Stimulated activated CD4-positive, alpha-beta T cell treated with anti-CD3 and anti-CD28 coated beads, Interleukin-12 subunit alpha, Interleukin-12 subunit beta, amount 100 ng/mL, for 24 hours (primary cell): ENCODE measurements at places on chromosomes 13 and 19.

GRCh38 chr19:3855320-3855719, 13.5 kb downstream of the ZFR2 start:
- no peak for DNase-seq

- no peak for DNase-seq
Observed at GRCh38 chr13:53285896-53286430, 257.4 kb downstream of the OLFM4 start.

- no peak for DNase-seq
Observed at GRCh38 chr19:55377356-55378131, 918 bp downstream of the TMEM190 start.

GRCh38 chr13:52862358-52863206, 14.1 kb upstream of the PCDH8 start:
- no peak for DNase-seq

DNA sequence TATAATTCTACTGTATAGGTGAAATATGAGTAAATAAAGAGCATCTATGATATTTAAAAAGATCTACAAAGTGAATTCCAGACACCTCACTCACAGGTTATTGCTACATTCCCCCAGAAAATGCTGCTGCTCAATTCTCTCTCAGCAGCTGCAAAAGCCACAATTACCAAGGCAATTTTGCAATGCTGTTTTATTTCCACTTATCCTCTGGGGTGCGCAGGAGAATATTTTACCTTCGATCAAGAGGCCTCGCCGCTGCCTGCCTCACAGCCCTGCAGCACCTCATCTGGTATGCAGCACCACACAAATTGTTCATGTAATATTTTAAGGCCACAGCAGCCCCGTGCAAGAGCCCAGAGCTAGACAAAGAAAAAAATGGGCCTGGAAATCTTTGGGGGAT, 333.2 kb downstream of the DNAJC15 start:
- no peak for DNase-seq

DNA sequence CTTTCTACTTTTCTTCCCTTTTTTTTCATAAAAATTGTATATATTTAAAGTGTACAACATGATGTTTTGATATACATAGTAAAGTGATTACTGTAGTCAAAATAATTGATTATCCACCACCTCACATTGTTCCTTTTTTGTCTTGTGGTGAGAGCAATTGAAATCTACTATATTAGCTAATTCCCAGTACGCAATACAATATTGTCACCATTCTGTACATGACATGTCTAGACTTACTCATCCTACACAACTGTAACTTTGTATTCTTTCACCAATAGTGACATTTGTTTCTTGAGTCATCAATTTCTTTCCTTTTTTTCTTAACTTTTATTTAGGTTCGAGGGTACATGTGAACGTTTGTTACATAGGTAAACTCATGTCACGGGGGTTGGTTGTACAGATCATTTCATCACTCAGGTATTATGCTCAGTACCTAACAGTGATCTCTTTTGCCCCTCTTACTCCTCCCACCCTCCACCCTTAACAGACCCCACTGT, 265.2 kb downstream of the KCNRG start:
- DNase-seq: no peak

- DNase-seq: no peak
Observed at GRCh38 chr13:50584856-50585580, 258.5 kb downstream of the DLEU7 start.

DNA sequence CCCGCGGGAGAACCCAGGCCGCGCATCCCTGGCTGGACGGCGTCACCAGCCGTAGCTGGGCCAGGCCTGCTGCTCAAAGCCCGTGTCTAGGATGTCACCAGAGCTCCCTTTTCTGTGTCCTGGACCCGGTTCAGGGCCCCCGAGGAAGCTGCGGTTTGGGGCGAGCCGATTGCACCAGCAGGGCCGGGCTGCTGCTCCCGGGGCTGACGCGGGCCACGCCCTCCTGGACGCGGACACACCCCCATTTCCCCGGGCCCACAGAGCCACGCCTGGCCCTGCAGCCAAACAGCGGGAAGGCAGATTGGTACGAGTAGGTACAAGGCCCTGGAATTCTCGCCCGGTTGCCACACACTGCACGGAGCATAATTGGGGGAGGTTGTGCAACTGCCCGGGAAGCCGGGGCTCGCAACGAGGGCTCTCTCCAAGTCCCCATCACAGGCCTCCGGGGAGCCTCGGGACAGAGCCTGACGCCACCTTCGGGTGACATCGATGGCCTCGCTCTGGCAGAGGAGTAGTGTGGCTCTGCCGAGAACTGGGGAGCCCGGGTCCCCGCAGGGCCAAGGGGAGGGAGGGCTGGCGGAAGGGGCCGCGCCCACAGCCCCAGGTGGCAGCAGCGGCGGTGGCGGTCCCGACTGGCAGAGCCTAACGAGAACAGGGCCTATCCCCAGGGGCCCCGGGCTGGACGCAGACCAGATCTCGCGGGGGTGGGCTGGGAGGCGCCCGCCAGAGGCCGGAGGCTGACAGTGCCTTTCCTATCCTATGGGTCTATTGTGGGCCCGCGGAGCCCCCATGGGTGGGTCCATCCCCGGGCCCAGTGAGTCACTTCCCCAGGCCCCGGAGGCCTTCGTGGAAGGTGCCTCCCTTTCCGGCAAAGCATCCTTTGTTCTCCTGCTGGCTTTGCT, 23.5 kb downstream of the KCTD15 start:
- no peak for DNase-seq

DNA sequence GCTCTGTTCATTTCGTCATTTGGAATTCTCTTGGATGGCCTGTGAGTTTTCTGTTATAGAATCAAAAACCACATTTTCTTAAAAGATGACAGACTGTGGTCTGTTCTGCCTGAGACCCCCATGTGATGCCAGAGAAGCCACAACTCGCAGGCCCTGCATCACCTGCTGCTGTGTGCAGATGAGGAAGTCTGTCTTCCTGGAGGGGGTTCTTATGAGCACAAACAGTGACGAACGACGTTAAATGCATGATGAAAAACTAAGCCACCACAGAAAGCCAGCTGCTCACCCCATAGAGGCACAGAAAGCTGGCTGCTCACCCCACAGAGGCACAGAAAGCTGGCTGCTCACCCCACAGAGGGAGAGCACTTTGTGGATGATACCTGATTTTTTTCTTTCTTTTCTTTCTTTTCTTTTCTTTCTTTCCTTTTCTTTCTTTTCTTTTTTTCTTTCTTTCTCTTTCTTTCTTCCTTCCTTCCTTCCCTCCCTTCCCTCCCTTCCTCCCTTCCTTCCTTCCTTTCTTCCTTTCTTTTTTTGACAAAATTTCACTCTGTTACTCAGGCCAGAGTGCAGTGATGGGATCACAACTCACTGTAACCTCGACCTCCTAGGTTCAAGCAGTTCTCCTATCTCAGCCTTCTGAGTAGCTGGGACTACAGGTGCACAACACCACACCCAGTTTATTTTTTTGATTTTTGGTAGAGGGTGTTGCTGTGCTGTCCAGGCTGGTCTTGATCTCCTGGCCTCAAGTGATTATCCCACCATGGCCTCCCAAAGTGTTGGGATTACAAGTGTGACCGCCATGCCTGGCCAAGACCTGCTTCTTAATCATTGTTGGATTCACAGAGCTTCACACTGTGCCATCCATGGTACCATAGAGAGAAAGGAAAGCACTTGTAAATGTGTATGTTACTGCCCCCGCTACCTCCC, 1191.4 kb downstream of the UQCRFS1 start:
- DNase-seq: no peak

DNA sequence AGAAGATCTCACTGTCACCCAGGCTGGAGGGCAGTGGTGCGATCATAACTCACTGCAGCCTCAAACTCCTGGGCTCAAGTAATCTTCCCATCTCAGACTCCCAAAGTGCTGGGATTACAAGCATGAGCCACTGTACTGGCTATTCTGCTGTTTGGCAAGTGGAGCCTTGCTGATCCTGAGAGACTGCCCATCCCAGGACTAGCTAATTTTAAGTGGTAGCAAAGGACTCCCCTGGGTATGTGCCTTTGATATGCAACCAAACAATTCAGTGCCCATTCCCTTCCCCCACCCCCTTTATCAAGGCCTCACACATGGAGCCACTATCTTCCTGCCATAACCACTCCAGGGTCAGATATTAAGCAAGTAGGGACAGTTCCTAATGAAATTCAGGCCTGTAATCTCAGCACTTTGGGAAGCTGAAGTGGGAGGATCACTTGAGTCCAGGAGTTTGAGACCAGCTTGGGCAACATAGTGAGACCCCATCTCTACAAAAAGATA, 17.0 kb upstream of the ZNF460 start:
- no peak for DNase-seq

GRCh38 chr13:111216166-111216960, 101.3 kb downstream of the ARHGEF7 start:
- no peak for DNase-seq

- DNase-seq: no peak
Observed at GRCh38 chr13:72383646-72384045, 343.8 kb downstream of the MZT1 start.

DNA sequence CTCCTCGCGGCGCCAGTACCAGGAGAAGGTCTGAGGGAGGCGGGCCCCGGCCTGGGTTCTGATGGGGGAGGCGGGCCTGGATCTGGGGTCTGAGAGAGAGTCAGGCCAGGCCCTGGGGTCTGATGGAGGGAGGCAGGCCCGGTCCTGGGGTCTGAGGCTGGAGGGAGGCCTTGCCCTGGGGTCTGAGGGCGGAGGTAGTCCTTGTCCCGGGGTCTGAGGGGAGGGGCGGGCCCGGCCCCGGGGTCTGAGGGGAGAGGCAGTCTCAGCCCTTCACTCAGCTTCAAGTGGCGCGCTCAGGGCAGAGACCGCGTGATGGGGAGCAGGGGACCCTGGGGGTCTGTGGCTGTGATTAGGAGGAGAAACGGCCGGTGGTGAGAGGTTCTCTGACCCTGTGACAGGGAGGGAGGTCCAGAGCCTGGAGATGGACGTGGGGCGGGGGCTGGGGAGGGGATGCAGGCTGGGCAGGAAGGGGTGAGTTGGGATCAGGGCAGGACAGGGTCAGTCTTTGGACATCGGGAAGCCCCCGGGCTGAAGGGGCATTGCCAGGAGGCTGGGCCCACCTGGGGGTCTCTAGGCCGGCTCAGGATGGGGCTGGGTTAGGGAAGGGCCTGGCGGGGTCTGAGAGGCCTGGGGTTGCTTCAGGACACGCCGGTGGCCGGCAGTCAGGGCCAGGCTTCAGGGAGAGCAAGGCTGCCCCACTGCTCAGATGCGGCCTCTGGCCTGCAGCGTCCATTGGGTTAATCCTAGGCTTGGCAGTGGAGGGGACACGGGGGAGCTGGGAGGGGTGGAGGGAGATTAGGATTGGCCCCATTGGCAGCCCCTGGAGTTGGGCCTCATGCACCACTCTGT, 18.7 kb downstream of the HCN2 start:
- no peak for DNase-seq

DNA sequence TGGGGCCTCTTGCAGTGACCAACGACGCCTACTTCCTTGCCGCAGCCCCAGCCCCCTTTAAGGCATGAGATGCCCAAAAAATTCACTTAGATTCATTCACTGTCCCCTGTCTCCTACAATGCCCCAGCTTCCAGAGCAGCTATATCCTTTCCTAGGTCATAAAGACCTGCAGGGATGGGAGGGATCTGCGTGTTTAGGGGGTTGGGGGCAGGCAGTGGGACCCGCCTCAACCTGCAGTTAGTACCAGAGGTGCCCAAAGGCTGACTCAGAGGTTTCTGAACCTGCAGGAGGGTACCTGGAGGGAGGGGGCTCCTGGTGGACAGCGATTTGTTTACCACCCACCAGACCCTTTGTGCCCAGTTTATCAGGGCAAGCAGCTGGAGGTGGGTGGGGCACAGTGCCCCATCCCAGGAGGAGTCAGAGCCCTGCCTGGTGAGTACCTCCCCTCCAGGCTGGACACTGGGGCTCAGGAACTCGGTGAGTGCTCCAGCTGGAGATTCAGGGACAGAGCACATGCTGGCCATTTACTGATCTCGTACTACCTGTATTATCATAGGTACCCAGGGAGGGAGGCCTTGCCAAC, 10.1 kb downstream of the RPS28 start:
- DNase-seq: no peak

GRCh38 chr13:102392481-102393209, 9.2 kb downstream of the FGF14 start:
- no peak for DNase-seq

DNA sequence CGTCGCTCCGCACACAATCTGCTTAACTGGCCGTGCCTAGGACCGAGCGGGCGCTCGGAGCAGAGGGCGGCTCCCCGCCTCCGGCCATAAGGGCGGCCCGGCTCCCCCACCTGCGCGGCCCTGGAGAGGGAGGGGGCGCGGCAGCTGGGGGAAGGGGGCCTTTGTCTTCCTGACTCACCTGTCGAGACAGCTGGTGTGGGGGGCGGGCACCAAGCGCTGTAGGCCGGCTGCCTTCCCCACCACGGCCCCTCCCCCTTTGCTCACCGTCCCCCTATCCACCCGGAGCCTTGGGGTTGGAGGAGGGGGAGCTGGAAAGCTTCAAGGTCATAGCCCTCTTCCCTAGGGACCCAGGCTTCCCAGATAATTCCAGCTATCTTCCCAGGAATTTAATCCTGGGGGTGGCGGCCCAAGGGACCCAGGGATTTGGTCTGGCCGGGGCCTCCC, 1.2 kb downstream of the VASP start:
- DNase-seq: no peak

GRCh38 chr19:55625004-55625326, 599 bp upstream of the ZNF784 start:
- no peak for DNase-seq
